Naive thymus-derived CD8-positive, alpha-beta T cell (primary cell): ENCODE measurements at places on chromosomes 7 and 10.

DNA sequence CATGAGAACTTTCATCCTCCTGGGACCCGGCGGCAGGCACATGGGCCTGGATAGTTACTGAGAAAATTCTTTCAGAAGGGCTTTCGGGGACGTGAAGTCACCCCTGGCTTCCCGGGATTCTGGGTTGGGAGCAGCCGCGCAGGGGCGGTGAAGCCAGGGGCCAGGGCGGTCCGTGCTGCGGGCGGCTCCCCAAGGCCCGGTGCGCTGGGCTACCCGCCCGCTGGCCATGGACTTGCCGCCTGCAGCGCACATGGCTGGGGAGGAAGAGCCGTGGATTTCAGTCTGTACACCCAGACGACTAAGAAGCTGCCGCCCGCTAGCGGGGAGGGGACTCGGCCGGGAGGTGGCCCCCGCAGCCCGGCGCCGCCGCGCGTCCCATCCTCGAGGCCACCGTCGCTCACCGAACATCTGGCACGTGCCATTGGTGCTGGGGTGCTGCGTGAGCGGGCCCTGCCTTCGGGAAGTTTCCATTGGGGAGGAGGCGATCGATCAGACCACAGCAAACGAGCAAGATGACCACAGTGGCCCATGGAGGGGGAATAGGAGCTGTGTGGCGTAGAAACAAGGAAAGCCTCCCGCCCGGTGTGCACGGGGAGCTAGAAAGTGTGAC, 64.5 kb downstream of the TMEM209 start:
- DNase-seq, result no peak

- no peak for DNase-seq
Observed at GRCh38 chr10:97019213-97019844, 166.4 kb downstream of the SLIT1 start.

GRCh38 chr7:42494199-42494710, 257.2 kb upstream of the GLI3 start:
- DNase-seq, result no peak

GRCh38 chr7:92446869-92447344, 375 bp upstream of the GATAD1 start:
- DNase-seq, result no peak

DNA sequence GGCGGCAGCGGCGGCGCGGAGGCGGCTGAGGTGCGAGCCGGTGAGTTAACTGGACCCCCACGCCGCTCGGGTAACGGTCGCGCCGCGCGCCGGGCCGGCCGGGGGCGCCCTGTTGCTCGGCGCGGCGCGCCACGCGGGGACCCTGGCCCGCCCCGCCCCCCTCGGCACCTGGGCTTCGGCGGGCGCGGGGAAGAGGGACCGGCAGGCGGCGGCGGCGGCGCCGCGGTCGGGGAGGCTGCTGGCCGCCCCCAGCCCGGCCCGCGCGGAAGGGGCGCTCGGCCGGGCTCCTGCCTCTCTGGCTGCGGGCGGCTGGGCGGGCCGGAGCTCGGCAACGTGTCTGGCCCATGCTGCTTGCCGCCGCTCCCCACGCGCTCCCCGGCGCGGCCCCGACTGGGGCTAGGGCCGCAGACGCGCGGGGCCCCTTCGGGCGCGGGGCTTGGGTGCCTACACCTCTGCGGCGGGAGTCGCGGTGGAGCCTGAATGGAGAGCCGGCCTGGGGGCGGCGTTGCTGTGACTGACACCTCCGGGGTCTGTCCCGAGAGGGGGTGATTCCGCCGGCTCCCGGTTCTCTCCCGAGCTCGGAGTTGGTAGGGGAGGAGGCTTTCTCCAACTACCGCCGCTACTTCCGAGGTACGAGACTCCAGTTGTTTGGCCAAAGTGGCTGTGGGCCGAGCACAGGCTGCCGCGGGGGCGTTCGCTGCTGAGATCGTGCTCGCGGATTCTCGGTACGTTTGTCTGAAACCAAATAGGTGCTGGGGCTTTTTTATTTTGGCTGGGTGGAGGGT, 494 bp downstream of the PALS2 start:
- DNase-seq, result peak; percentile 67

- DNase-seq, result no peak
Observed at GRCh38 chr10:34260904-34261303, 554.2 kb downstream of the PARD3 start.

GRCh38 chr10:61764486-61764885, 101.8 kb downstream of the CABCOCO1 start:
- DNase-seq, result no peak
